SK-N-SH (cell line): ENCODE measurements at places on chromosomes 12 and 14.

- no peak for DNase-seq
Measured at GRCh38 chr12:46915836-46916235, 90.0 kb upstream of the SLC38A4 start.

GRCh38 chr14:92645841-92646478 lies 102.5 kb downstream of the LGMN start:
- no peak for DNase-seq

- DNase-seq = no peak
Measured at GRCh38 chr12:54977155-54977554, 7.4 kb downstream of the TESPA1 start.

DNA sequence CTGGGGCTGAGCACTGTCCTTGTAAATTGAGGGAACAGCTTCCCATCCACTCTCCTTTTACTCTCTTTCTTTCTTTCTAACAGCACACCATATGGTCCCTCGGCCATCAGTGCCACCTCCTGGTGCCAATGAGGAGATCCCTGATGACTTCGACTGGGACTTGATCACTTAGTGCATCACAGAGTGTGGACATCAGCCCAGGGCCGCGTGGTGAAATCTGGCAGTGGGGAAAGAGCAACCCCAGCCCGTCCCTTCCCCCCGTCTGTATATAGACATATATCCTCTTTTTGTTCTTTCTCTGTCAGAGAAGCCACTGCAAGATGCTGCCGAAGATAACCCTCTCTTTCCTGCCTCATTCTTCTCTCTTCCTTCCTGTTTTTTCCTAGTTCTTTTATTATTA lies 13.5 kb downstream of the C3AR1 start:
- DNase-seq = no peak

- DNase-seq = no peak
Measured at GRCh38 chr14:102853648-102854047, 68.8 kb upstream of the AMN start.

DNA sequence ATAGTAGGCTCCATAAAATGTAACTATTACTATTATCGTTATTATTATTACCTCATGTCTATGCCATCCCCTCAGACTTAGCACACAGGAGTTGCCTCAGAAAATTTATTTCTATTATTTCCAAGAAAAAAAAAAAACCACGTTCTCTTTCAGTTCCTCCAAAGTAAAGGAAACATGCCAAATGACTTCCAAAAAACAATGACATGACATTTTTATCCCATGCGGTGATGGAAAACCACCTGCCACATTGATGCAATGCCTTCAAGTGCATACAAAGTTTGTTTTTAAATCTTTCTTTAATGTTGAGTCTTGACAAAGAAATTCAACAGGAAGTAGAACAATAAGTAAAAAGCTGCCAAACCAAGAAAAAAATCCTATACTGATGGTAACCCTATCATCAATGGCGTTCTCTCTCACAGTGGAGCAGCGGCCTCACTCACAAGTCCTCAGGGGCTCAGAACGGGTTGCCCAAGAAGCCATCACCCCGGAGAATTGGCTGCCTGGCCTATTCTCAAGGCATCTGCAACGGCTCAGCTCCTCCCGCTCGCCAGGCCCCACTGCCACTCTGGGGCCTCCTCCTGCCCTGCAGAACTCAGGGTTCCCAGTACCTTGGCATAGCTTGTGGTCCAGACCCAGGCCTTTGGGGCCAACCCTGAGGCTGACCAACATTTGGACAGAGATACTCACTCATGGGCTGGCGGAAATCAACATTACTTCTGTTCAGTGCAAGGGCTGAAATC lies 51.9 kb downstream of the SERPINA3 start:
- DNase-seq = no peak
